HepG2 (cell line): ENCODE measurements at places on chromosomes 13 and 19. TPM values are rescaled to one million over a fixed set of nuclear protein-coding genes. Genes with fewer than 3 reads are reported as not detected.
A peak's percentile ranks its signal among the peaks of the same experiment; 100 is the strongest.

Gene KLC3
- not detected in 2 replicates for total RNA-seq

GRCh38 chr13:27578121-27579030 lies 42.0 kb downstream of the LNX2 start:
- DNase-seq = no peak

DNA sequence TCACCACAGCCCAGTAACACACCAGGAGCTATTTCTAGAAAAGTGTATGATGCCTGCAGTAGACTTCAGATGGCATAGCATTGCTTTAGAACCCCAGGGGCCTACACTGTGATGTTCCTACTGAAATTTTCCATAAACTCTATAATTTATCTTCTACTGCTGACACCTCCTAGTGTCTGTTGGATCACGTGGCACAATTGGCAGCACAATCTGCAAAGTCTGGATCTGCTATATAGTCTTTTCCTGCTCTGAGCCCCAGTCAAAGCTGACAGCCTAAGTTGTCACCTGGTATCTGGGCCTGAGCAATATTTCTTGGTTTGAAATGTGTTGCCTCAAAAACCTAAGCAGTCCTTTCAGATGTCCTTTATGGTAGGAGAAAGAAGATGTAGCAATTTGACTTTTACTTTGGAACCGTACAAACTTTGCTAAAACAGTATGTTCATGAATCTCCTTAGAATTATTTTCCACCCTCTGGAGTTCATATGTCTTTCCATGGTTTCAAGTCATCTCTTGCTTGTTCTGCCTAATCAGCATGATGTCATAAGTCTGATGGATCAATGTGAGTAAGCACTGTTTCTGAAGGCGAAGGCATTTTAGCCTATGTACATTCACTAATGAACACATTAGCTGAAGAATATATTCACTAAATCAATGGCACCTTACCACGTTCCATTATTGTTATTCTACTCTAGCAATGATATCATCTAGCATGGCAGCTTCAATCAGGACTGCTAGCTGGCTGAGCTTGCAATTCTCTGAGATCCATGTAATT lies 536.5 kb upstream of the NBEA start:
- no peak for DNase-seq

- no peak for DNase-seq
Observed at GRCh38 chr19:6587998-6588507, 2.9 kb downstream of the CD70 start.

GRCh38 chr19:48992581-48993174 lies 431 bp downstream of the GYS1 start:
- no peak for DNase-seq

Gene OR7G2
- not detected in 2 replicates for total RNA-seq

DNA sequence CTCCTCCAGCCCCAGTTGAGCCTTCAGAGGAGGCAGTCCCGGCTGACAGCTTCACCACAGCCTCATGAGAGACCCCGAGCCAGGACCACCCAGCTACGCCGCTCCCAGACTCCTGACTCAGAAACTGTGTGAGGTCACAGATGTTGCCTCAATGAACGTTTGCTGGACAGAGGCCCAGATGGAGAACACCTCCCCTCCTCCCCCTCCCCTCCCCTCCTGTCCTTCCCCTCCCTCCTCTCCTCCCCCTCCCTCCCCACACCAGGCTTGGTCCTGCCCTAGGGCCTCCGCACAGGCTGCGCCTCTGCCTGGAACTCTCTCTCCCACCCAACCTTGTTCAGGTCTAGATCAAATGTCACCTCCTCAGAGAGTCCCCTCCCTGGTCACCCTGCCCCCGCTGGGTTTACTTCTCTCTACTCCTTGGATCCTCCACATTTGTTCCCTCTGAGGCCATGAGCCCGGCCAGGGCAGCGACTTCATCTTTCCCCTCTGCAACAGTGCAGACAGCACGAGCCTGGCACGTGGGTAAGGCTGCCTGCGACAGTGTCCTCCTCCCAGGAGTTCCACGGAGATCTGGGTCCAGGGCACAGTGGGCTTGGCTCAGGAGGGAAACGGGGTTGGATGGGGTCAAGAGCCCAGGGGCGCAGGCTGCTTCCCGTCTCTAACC lies 17.4 kb downstream of the PIP5K1C start:
- no peak for DNase-seq

Gene FGF9
- total RNA-seq = not detected in 2 replicates

DNA sequence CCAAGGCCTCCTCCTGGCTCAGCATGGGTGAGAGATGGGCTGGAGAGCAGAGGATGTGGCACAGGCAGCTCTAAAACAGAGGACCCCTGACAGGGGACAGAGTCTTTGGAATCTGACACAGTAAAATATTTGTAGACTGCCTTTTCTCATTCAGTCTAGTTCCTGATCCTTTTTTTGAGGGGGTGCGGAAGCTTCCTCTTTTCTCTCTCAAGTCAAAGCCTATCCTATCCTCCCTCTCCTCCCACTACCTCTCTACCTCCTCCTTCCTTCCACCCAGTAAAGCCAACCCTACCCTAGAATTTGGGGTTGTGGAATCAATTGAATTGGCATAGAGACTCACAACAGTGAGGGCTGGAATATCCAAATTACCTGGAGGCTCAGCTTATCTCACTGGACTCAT lies 82.0 kb downstream of the TEX26 start:
- no peak for DNase-seq

DNA sequence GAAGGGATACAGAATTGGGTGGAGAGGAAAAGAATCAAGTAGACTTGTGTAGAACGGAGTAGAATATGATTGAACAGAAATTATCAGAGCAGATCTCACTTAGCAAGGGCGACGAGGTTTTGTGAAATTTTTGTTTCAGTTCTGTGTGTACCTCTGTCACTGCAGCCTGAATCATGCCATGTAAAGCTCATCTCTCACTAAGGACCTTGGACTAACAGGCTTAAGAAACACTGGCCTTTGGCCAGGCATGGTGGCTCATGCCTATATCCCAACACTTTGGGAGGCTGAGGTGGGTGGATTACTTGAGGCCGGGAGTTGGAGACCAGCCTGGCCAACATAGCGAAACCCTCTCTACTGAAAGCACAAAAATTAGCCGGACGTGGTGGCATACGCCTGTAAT lies 62.6 kb downstream of the MYH14 start:
- peak; percentile 41 for DNase-seq

DNA sequence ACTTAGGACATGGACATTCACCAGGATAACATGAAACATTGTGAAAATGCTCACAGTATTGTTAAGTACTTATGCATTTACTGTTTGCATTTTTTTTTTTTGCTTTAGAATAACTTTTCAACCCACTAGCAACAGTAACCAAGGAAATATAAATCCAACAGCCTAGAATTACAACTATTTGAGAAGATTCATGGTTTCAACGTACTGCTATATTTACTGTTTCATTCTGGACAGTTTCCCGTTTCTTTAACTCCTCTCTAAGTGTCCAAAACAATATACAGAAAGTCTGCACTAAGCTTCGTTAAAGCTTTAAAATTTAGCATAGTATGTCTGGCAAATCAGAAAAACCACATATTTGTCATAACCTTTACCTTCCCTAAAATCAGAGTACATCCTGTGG lies 2.7 kb downstream of the SMAD9 start:
- DNase-seq = no peak

Gene PIN1
- 67.3 and 72.0 TPM in 2 replicates for total RNA-seq

DNA sequence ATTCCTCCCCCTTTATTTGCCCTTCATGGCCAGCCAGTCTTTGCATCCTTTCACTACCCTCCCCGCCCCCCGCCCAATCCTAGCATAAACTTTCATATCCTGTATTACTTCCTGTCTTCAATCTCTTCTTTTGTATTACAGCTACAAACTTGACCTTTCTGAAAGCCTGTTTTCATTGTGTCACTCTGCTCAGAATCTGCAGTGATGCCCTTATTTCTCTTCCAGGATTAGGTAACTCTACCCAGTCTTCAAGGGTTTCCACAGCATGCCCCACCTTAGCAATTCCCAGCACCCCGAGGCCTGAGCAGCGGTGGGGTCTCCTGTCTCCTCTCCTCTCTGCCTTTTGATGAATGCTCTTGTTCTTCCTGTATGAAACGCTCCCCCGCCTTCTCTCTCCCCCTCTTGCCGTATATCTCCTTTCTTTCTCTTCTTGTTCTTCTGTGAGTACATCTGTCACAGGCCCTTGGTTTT lies 145.6 kb downstream of the SHISA2 start:
- no peak for DNase-seq

DNA sequence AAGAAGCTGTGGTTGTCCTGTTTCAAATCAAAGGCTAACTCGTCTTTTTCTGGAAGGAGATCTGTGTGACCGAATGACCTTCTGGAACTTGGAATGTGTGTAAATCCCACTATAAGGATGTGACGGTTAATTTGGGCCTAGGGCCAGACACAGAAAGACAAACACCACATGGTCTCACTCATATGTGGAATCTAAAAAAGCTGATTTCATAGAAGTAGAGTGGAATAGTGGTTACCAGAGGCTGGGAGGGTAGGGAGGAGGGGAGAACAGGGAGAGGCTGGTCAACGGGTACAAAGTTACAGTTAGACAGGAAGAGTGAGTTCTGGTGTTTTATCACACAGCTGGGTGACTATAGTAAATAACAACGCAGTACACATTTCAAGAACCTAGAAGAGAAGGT lies 39.3 kb upstream of the RGCC start:
- DNase-seq = no peak

DNA sequence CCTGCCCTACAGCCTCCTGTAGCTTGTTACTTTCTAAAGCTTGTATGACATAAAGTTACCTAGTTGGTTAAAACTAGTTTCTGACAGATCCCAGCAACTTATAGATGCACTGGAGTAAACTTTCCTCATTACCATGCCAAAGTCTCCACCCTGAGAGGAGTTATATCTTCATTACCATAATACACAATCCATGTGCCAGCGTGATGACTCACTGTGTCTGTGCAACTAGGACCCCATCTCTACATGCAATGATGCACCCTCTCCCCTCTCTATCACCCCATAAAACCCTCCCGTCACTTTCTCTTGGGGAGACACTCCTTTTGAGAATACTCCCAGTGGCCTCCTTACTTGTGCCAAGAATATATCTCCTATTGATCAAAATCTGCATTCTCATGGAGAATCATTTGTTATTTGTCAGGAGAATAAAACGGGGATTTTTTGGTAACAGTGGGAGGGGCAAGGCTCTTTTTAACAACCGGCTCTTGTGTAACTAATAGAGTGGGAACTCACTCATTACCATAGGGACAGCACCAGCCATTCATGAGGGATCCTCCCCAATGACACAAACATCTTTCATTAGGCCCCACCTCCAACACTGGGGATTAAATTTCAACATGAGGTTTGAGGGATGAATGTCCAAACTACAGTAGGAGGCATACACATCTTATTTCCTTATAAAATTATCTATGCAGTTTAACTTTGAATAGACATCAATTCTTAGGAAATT lies 235.1 kb upstream of the ATXN8OS start:
- DNase-seq = no peak

- DNase-seq = no peak
Observed at GRCh38 chr13:52997951-52998876, 30.4 kb upstream of the OLFM4 start.

DNA sequence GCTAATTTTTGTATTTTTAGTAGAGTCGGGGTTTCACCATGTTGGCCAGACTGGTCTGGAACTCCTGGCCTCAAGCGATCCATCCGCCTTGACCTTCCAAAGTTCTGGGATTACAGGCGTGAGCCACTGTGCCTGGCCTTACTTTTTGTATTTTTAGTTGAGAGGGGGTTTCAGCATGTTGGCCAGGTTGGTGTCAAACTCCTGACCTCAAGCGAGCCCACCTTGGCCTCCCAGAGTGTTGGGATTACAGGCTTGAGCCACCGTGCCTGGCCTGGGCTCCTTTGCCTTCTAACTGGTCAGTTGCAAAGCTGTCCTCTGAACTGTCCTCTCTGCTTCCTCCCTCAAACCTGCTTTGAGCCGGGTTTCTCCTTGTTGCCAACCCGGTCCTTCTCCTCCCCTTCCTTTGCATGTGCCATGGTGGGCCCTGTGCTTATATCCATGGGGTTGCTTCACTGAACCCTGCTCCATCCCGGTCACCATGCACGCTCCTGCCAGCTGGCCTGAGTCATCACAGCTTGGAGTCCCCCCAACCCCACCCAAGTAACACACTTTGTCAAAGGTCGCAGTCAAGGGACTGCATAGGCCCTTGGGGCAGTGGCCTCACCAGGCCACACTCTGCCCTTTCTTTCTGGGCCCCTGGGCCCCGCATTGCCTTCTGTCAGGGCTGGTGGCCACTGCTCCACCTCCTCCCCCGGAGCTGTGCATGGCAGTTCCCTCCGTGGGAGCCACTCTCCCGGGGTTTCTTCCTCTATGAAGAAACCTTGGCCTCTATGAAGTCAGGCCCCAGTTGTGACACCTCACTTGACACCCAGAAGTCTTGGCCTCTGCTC lies 21.2 kb downstream of the WTIP start:
- DNase-seq = no peak

GRCh38 chr19:13130886-13131490 lies 12.9 kb downstream of the NACC1 start:
- no peak for DNase-seq

Gene FARP1
- 70.1 and 70.6 TPM in 2 replicates for total RNA-seq

DNA sequence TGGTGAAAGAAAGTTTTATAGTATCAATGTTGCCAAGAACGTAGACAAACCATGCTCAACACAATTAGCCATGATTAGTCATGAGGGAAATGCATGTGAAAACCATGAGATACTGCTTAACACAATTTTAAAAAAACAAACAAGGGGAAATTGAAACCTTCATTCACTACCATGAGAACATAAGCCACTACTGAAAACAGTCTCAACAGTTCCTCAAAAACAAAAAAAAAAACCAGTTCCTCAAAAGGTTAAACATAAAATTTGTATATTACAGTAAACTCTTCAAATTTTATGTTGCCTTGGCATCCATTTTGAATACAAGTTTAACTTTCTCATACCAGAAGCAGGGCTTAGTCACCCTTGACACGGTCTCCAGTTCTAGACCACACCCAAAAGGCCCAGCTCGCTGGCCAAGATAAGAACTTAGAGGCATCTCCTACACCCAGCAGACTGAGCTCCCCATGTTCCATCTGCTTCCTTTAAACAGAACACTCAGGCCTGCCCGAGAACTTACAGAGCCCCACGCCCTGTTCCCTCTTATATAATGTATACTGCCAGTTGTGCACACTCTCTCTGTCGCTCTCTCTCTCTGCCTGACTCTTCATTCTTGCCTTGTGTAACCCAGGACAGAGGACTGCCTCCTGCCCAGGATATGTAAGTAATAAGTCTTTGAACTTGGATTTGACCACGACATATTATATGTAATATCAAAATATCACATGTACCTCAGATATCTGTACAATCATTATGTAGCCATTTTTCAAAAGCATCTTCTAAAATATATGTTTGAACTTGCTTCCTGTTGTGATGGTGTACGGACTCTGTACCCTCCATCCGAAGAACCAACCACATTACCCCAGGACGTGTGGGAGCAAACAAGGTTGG lies 67.4 kb downstream of the STK24 start:
- peak; percentile 30 for DNase-seq

GRCh38 chr19:10260141-10260584 lies 8.1 kb downstream of the MRPL4 start:
- DNase-seq = peak; percentile 30
